ENCODE measurements at places on chromosomes 6 and 20.

DNA sequence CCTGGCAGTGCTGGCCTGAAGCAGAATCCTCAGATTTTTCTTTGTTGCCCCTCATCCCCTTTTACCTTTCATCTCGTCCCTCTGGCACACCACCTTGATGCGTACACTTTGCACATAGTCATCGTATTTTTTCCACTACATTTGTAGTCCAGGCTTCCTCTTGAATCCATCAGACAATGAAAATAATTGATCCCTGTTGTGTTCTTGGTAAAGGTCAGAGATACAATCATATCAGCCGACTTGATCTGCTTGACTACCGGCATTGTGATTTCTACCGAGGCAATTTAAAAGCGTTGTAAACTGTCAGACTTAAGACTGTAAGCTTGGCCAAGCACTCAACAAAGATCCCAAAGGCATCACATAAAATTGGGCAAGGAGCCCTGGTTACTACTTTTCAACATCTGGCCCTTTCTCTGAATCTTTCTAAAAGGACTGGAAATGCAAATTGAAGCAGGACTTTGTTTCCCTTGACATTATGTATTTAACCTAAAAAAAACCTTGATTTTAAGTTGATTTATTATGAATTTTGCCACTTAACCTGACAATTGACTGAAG, 512.6 kb downstream of the LMBRD1 start:
- DNase-seq = no peak

DNA sequence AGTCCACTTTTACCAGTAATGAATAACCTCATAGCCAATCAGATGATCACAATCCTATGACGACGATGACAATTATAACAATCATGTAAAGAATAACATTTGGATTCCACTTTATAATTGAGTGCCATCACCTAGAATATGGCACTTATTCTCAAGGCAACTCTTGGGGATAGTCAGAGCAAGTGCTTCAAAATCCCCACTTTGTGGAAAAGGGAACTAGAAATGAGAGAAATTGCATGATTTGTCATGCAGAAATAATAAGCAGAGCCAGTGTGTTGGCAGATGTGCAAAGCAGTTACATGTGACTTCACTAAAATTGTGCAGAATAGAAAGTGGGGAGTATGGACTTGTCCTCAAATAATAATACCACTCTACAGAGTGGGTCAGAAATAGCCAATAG, 41.3 kb downstream of the FRK start:
- DNase-seq = no peak

DNA sequence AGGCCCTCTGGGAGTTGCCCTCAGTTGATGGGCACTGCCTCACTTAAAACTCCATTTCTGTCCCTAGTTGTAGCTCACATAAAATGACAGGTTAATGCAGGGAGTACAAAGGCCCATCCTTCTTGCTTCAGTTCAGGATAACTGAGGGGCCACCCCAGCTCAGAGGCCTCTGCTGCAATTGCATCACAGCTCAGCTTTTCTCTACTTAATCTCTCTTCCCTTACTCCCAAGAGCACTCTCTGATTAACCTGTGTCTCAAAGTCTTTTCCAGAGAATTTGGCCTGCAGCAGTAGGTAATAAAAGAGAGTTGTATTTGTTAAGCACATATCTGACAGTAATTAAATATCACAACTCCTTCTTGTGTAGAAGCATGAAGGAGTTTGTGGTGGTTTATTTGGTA, 40.9 kb upstream of the FLRT3 start:
- DNase-seq = no peak

DNA sequence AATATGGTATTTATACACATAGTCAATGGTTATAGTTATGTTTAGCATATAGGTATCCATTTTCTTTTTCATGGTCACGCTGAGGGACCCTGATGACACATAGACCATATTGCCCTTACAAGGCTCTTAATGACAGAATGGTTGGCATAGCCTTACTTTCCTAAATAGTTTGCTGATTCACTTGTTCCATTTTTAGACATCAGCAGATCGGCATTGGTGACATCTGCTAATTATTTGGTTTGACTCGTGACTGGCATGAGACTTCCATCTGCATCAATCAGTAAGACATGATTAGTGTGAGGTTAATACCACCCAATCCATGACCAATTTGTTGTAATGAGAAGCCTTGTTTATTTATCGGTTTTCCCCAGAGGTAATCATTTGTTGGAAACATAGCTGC, 309.7 kb downstream of the ALDH8A1 start:
- DNase-seq = no peak

GRCh38 chr20:59258221-59258621, 42.2 kb upstream of the EDN3 start:
- DNase-seq = no peak

GRCh38 chr20:14865169-14865568, 527.8 kb upstream of the FLRT3 start:
- no peak for DNase-seq

GRCh38 chr6:125198398-125198937, 44.9 kb downstream of the TPD52L1 start:
- no peak for DNase-seq

DNA sequence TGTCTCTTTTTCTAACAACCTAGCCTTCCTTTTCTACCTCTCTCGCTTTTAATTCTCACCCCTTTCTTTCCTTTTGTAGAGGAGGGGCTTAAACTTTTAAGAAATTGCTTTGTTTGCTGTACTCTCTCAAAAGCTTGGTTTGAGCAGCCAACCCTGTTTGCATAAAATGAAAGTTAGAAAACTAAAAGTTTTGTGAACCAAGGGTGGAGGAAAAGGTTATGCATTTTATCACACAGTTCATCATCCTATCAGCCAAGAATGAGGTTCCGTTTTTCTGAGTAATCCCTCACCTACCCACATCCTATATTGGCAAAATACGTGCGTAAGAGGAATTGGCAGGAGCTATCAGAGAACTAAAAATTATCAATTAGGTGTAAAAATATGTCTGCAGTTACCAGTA, 42.8 kb upstream of the LOC128125822 start:
- DNase-seq = no peak

- DNase-seq = peak; percentile 96
Measured at GRCh38 chr20:34876406-34877282, at the start of gene ACSS2. Gene ACSS2, plus strand, starts transcription at chr20:34876612. Its CDS starts 34 bp downstream, at chr20:34876646.

- DNase-seq = no peak
Measured at GRCh38 chr6:35717449-35718374, 19.1 kb upstream of the ARMC12 start.

DNA sequence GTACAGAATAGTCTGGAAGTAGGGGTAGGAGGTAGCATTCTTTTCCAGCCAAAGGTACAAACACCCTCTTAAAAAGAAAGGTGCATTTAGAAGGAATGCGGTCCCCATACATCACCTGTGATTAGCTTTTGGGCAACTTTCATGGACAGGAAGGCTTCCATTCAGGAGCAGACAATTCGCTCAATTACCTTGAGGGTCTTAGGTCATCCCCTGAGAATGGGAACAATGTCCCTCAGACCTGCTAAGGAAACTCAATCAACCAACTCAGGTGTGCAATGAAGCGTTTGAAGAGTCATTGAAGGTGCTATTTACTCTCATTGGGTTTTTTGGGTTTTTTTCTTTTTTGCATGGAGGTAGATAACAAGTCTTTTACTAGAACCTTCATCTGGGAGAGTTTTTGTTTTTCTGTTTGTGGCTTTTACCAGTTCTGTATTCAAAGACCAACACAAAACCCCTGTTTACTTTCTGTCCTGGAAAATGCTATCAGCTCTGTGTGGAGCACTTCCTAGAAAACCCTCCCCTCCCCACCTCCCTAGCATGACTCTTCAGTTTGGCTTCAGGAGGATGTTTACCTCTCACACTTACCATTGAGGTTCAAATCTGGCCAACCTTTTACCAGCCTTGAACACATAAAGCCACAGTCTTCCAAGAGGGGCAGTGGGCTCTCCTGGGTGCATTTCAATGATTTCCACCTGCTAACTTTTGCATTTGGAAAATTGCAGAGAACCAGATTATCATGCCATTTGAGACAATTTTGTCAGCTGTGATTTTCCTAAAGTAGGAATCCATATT, 271.2 kb upstream of the PRDM1 start:
- DNase-seq = no peak

DNA sequence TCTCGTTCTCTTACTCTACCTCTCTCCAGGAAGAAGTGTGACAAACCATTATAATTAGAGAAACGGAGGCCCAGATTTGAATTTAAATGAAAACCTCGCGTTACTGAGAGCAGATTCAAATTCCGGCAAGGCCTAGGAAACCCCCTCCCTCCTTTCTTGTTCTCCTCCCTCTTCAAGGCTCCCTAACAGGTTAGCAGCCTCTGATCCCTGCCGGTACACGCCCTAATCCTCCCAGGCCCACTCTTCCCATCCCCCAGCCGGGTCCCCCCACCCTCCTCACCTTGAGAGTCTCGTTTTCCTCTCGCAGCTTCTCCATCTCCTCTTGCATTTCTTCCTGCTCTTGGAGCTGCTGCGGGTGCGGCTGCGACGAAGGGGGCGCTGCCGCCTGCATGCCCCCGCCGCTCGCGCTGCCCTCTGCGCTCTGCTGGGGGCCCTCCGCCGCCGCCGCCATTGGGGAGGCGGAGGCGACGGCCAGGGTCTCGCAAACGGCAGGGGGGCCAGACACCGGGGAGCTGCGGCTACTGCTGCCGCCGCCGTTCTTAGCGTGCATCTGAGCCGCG, 3.8 kb downstream of the MTCL3 start:
- DNase-seq = peak; percentile 79

GRCh38 chr6:150734235-150734634, 131.3 kb upstream of the MTHFD1L start:
- DNase-seq = no peak

DNA sequence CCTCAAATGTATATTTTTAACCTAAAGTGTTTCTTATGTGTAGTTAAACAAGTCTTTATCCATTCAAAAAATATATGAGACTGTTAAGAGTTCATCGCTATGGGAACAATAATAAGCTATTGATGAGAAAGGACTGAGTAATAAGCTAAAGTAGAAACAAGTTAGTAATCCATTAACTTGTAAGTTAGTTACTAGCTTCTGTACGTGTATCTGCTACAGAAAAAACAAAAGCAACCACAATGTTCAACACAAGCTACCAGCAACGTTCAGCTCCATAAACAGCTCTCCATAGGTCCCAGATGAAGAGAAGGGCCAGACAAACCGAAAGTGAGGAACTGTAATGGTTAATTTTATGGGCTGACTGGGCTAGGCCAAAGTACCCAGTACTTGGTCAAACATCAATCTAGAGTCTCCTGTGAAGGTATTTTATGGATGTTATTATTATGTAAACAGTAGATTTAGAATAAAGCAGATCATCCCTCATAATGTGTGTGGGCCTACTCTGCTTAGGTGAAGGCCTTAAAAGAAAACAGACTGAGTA, 33.8 kb upstream of the FAM135A start:
- no peak for DNase-seq

DNA sequence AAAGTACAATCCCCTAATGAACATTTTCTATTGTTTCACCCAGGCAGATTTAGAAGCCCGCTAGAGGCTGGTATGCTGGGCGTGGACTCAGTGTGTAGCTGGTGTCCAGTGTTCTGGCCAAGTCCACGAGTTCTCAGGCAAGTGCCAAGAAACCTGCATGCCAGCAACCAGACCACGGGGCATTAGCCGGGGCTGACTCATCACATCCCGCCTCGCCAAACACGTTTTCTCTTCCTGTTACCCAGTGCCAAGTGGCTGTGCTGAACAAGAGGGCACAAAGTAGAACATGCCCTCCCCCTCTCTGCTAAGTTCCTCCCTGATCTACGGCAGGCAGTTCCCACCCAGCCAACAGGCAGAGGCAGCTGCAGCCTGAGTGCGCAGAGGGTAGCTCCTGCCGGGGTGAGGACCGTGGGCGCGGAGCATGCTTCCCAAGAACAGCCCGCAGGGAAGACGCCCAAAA, 29.6 kb downstream of the RAMACL start:
- peak; percentile 84 for DNase-seq
